ENCODE measurements at places on chromosomes 13 and 19.

GRCh38 chr13:34634448-34634847 is 307.6 kb upstream of the NBEA start:
- no peak for DNase-seq

DNA sequence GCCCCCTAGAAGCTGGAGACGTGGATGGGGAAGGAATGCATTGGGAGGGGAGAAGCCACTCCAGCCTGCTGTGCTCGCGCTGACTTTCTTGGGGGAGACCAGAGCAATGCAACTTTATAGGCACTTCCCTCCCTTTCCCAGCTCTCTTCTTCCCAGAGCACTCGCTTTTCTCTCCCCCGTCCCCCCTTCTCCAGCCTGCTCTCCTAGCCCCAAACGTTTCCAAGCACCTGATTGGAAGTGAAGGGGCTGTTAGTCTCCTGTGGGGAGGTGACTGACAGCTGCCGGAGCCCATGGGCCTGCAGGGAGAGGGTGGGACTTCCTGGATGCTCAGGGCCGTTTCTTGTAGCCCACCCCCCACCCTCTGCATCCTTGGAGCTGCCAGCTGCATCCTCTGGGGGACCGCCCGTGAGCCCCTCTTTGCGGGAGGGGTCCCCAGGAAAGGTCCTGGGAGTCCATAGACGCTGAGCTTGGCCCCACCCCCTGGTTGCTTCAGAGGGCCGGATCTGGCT is 2.5 kb downstream of the HDGFL2 start:
- DNase-seq, result no peak

- no peak for DNase-seq
Observed at GRCh38 chr19:50496189-50497021, 14.6 kb downstream of the JOSD2 start.

DNA sequence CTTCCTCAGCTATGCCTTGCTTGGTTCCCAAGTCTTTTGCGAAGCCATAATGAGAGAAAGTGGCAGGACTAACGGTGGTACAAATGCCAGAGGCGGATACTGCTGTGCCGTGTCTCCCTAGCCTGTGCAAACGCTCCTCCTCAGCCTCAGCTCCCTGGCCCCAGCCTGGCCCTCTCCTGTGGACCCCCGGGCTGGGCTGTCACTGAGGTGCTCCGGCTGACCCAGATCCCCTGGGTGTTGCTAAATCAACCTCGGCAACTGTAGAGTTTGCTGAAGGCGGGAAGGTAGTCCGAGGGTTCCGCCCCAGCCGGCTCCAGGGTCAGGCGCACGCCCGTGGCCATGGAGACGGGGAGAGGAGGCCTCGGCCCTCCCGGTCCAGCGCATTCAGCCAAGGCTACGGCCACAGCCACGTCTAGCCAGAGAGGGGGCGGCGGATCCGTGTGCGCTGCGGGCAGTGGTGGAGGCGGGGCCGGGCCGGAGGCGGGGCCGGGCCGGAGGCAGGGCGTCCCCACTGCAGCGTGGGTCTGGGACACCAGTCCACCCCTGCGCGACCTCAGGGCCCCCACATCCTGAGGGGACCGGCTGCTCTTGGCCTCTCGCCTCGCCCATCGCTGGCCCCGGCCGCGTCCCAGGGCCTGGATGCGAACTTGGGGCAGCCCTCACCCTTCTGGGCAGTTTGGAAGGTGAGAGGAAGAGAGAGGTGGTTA is 16.4 kb upstream of the ZNF492 start:
- DNase-seq, result no peak

DNA sequence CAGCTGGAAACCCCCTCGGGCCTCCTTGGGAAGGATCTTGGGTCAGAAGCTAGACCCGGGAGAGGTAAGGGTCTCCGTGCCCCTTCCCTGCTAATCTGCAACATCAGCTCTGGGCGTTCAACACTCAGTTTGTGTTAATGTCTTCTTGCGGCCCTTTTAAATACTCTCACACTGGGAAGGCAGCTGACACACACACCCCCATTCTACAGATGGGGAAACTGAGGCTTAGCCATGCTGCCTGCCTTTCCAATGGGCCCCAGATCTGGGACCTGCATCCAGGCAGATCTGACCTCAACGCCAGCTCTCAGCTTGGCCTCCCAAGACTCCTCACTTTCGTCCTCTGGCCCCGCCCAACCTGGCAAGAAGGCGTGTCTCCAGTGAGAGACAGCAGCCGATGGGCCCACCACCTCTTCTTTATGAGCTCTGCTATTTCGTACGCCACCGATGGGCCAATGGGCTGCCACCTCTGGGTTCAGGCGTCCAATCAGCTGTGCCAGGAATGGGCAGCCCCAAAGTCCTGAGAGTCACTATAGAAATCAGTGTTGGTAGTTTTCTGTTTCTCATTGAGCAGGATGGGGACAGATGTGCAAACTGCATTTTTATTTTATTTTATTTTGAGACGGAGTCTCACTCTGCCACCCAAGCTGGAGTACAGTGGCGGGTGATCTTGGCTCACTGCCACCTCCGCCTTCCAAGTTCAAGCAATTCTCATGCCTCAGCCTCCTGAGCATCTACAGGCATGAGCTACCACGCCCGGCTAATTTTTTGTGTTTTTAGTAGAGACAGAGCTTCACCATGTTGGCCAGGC is 43.8 kb downstream of the DNM2 start:
- DNase-seq, result no peak

GRCh38 chr19:38003438-38004185 is 96.6 kb downstream of the SIPA1L3 start:
- DNase-seq, result peak; percentile 64

GRCh38 chr19:50702871-50703829 is 16.5 kb downstream of the SHANK1 start:
- no peak for DNase-seq

- DNase-seq, result no peak
Observed at GRCh38 chr19:45402298-45403061, 2.4 kb downstream of the PPP1R13L start.

DNA sequence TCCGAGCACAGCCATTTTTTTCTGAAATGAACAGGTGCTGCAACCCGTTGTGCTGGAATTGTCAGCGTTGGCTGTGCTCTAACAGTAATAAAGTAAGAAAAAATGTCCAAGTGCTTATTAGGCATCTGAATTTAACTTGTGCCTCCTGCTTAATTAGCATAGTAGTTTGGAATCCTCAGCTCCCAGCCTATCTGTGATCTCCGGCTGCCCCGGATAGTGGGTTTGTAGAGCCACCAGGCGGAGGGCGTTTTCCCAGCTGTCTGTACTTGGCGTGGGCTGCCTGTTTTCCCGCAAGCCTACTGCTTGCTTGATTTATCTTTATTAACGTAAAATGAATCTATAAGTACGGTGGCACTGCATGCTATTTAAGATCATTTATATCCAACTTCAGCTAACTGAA is 137.9 kb downstream of the MTUS2 start:
- DNase-seq, result no peak

- no peak for DNase-seq
Observed at GRCh38 chr19:23531231-23531790, 136.0 kb upstream of the ZNF91 start.

DNA sequence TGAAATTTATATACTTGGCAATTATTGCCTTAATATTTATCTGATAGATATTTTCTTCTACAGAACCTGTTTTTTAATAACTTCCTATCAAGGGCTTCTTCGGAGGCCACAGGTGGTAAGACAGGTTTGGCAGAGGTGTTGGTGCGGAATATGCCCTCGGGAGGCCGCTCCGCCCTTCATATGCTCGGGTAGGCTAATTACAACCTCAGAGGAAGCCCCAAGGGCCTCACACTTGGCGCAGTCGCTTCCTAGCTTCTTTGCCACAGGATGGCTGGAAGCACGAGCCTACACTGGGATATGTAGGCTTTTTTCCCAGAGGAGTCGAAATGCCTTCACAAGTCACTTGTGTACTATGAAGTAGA is 68.8 kb downstream of the LMO7 start:
- no peak for DNase-seq

DNA sequence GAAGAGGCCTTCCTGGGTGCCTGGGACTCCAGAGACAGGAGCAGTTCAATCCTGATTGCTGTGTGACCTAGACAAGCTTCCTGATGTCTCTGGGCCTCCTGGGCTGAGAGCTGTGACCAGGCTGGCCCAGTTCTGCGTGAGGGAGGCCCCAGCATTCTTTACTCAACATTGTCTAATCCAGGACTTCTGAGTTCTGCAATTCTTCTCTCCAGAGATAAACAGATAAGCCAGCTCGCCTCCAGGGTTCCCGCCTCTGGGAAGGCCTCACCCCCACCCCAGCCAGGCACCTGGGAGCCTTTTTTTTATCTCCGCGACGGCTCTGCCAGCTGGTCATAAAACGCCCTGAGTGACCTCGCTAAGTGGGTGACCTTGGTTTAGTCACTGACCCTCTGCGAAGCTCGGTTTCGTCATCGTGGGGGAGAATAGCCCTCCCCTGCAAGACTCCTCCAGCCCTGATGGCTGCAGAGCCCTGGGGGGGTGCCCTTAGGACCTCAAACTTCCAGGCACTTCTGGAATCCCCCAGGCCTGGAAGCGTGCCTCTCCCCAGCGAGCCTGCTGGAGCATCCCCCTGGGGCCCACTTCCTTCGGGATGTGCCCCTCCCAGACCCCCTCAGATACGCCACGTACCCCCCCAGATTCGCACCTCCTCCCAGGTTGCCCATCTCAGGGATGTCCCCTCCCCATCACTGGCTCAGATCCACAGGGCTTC is 1.9 kb downstream of the SULT2B1 start:
- DNase-seq, result no peak

GRCh38 chr13:109667807-109668291 is 118.5 kb downstream of the IRS2 start:
- DNase-seq, result no peak

- DNase-seq, result no peak
Observed at GRCh38 chr13:114057166-114058050, 75.0 kb downstream of the RASA3 start.

GRCh38 chr13:96768524-96768923 is 225.8 kb downstream of the OXGR1 start:
- no peak for DNase-seq

DNA sequence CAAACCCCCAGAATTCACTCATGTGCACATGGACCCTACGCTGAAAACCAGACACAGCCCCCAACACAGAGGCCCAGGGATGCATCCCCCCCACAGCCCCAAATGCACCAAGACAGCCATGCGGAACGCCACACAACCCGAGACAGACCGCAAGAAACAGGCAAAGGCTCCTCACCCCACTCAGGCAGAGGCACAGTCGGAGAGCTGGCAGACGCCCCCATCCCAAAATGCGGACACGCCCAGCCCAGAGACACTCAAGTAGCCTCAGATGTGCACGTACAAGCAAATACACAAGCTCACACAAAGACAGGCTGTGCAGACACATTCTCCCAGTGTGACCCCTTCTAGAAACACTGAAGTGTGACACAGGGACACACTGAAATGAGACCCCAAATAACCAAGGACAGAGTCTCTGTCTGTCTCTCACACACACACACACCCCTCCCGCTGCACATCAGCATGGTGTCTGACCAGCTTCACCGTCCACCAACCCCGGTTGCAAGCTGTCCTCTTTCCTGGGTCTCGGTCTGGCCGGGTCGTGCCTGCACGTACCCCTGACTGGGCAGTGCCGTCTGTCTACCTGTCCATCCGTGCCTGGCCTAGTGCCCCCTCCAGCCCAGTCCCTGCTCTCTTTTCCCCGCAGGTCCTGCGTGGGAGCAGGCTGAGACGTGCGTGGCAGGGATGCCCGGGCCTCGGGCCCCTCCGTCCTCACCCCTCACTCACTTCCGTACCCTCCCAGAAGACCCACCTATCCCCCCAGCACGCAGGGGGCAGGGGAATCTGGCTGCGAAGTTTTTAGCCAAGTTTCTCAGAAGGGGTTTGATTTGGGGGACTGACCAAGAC is 16.1 kb downstream of the ERFL start:
- no peak for DNase-seq

- no peak for DNase-seq
Observed at GRCh38 chr13:46087481-46087880, 17.4 kb downstream of the CPB2 start.

GRCh38 chr13:75173457-75174356 is 308.3 kb downstream of the TBC1D4 start:
- DNase-seq, result no peak

- DNase-seq, result no peak
Observed at GRCh38 chr13:21970172-21970571, 299.3 kb downstream of the FGF9 start.

DNA sequence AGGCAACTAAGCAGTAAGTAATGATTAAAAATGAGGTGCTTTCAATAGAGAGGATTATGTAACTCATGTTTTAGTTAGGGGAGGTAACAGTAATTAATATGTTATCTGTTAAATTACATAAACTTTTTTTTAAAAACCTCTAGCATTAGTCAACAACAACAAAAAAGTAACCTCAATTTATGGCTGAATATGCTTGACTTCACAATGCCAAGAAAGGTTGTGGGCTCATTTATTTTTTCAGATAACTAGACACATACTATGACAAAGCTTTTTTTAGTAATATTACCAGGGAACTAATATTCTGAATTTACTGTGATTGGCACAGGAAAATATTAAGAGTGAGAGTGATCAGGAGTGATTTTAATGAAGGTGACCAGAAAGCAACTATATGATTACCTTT is 54.9 kb downstream of the KCNRG start:
- no peak for DNase-seq

DNA sequence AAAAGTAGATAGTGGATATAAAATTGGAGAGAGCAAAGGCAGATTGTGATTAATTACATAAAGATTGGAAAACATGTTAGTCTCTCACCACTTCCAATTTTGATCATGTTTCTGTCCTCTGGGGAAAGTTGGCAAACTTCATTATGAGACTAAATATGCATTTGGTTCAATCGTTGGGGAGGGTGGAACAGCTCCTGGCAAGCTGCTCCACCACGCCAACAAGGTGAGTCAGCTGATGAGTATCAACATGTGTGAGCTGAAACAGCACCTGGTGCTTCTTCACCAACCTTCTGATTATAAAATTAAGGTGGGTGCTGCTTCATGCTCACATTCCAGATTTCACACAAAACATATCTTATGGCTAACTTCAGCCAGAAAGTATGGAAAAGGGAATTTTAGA is 1784.6 kb downstream of the SLITRK5 start:
- no peak for DNase-seq

DNA sequence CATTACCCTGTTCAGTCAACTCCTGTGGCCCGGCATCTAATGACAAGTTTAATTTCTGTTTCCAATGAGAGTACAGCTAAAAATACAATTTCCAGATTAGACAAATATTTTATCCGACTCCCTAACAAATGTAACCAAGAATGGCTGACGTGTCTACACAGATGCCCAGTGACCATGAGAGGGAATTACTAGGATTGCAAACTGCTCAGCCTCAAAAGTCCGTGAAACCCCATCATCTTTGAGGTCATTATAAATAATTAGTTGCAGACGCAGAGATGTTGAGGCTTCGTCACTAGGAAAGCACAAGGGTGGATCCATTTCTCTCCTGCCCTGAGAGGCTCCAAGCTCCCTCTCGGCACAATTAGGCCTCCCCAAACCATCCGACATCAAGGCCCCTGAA is 104.1 kb upstream of the ZNF507 start:
- DNase-seq, result no peak

DNA sequence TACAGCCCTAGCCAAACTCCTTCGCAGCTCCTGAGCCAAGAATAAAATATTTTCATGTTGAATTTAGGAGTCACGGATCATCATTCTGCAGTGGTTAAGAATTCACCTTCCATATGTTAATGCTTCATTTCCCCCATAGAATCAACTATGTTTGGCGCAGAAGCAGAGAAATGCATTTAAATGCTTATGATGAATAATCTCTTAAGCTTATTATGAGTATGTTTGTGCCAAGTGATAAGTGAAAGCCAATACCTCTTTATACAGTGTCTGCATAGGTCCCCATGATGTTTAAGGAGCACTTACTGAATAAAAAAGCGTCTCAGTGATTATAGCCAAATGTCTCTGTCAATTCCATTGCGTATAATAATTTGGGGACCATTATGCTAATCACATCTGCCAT is 32.7 kb upstream of the POMP start:
- no peak for DNase-seq
